ENCODE measurements at places on chromosomes 7 and 10. TPM values are rescaled to one million over a fixed set of nuclear protein-coding genes. Genes with fewer than 3 reads are reported as not detected.

FAM24B gene
- total RNA-seq: 14.2 TPM

SLC13A1 gene
- total RNA-seq: not detected

LSM5 gene
- 92.9 TPM for total RNA-seq

CLDN3 gene
- not detected for total RNA-seq

OR2A5 gene
- not detected for total RNA-seq

EEPD1 gene
- total RNA-seq: 0.61 TPM

DNA sequence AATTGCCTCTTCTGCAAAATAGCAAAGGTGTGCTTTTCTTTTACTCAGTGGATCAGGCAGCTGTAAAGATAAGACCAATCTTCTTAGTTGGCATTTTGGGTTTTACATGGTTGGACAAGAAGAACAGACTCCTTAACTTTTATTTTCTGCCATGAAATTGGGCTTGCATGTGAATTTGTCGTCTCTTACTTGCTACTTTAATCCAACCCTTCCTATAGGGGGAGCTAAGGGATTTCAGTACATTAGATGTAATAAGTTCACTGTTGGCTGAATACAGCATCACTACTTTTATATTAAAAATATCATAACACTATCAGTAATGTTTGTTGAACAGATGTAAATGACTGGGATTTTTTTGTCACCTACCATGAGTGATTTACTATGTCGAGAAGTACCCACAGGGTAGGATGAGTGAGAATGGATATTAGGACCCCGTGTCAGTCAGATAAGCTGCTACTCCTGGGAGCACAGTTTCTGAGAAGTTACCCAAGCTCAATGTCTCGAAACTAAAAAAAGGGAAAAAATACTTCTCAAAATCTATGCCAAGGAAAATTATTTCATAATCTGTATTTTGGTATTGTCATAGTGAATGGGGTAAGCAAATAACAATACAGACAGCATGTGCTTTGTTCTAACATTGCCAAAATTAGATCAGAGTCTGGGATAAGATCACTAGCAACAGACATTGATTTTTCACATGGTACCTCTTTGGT is 127.4 kb upstream of the AGR3 start:
- no peak overlapping the region for H3K4me3 ChIP-seq
- H3K27ac ChIP-seq: no peak overlapping the region
- H3K4me1 ChIP-seq: peaks cover 22% of the 10 kb centered on the region
- H3K27me3 ChIP-seq: peaks cover 5% of the 10 kb centered on the region
- H3K36me3 ChIP-seq: no peaks in the 10 kb centered on the region

GRCh38 chr10:53183733-53184132 is 411.1 kb upstream of the MBL2 start:
- no peak overlapping the region for H3K27ac ChIP-seq
- no peak for DNase-seq
- H3K4me3 ChIP-seq: no peak overlapping the region
- no peaks in the 10 kb centered on the region for H3K4me1 ChIP-seq

DNA sequence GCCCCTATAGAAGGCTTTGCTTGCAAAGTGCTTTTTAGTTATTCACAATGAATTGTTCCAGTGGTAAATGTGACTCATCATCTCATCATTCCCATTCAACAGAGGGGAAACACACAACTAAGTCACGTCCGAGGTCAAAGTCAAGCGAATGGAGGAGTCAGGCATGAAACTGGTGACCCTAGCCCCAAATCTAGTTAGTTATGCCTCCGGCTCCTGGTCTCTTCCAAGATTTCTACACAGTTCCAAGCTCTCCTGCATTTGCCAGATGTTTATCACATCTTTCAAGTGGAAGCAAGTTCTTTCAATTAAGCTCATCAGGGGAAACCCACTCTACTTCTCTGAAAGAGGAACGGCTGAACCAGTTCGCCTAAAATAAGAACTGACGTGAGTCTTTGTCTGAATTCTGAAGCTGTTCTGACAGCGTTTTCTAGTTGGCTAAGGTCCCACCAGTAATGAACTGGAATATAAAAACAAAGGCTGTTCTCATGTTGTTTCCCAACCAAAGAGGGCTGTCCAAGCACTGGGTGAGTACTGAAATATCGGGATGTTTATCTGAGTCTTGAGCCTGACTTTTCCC is 140.9 kb upstream of the NRBF2 start:
- no peaks in the 10 kb centered on the region for H3K27me3 ChIP-seq
- peaks cover 54% of the 10 kb centered on the region for H3K4me1 ChIP-seq
- peak overlapping the region; percentile 91 for H3K27ac ChIP-seq
- no peak for DNase-seq
- H3K4me3 ChIP-seq: peak overlapping the region; percentile 62

DNA sequence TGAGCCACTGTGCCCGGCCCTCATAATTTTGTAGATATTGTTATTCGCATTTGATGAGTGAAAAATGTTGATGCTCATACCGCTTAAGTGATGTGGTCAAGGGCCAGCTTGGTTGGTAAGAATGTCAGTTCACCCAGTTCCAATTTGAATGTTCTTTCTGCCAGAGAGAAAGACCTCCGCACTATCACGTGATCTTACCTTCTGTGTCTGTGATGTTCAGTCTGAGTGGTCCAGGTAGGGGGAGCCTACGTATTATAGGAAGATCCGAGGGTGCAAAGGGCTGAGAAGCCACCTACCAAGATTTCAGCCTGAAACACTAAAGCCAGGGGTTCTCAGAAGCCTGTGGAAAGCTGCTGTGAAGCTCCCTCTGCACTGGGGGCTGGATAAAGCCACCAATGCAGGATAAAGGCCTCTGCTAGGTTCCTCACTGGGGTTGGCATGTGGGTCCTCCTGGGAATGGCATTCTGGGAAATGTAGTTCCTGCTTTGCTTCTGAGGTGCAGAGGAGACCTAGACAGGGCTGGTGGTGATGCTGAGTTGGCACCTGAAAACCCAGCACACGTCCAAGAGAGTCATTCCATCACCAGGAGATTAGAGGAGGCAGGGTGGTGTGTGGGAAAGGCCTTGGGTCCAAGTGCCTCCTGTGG is 64.7 kb upstream of the AOAH start:
- no peaks in the 10 kb centered on the region for H3K27me3 ChIP-seq
- peaks cover 66% of the 10 kb centered on the region for H3K4me1 ChIP-seq
- peak overlapping the region; percentile 53 for H3K4me3 ChIP-seq
- H3K36me3 ChIP-seq: no peaks in the 10 kb centered on the region
- DNase-seq: no peak

GRCh38 chr7:132435016-132435990 is 141.0 kb downstream of the PLXNA4 start:
- peak overlapping the region; percentile 58 for H3K4me3 ChIP-seq
- H3K27me3 ChIP-seq: peaks cover 2% of the 10 kb centered on the region
- DNase-seq: peak; percentile 71
- H3K36me3 ChIP-seq: peaks cover 12% of the 10 kb centered on the region
- peaks cover 95% of the 10 kb centered on the region for H3K4me1 ChIP-seq

- H3K4me1 ChIP-seq: peaks cover 43% of the 10 kb centered on the region
- no peaks in the 10 kb centered on the region for H3K36me3 ChIP-seq
- peak overlapping the region; percentile 9 for H3K4me3 ChIP-seq
- DNase-seq: no peak
Observed at GRCh38 chr7:106484562-106484961, 176.4 kb downstream of the CCDC71L start.

DNA sequence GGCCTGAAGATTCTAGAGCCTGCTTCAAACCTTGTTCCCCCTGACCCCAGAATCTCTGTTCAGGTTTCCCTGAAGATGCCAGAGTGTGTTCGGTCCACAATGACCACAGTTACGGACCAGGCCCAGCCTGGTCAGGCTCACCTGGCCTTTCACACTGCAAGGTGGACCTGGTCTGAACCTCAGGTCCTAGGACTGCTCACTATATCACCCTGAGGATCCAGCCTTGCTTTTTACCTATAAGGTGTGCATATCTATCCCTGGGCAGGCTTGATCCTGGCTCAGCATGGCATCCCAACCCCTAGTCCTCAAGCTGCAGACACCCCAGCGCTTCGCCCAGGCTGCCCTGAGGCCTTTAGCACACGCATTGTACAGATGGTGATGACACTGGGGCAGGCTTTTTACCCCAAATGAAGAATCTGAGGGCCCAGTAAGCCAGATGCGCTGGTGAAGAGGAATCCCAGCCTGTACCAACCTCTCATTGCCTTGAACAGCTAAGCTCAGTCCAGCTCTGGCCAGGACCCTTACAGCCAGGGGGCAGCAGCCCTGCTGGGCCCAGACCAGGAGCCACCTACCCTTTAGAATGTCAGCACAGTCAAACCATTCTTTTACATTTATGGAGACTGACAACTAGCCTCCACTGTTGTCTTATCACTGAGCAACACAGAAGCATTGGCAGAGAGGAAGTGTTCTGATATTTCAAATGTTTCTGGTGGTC is 28.0 kb downstream of the MAT1A start:
- H3K36me3 ChIP-seq: no peaks in the 10 kb centered on the region
- H3K4me3 ChIP-seq: no peak overlapping the region
- H3K27ac ChIP-seq: no peak overlapping the region
- H3K4me1 ChIP-seq: peaks cover under 1% of the 10 kb centered on the region
- peaks cover 8% of the 10 kb centered on the region for H3K27me3 ChIP-seq
- no peak for DNase-seq

DNA sequence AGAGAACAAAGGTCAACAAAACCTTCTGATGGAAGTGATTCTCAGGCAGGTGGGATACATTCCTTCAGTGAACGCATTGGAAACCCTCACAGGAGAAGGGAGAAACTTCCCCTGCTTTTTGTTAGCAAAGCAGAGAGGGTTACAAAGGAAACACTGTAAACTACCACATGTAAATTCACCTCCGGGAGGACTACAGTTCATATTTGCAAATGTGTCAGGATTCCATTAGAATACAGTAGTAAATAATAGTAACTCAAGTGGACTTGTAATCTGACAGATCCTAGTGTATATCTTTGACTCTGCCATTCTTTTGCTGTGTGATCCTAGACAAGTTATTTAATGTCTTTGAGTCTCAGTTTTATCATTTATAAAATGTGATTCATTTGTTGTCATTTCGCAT is 504.3 kb upstream of the NRP1 start:
- DNase-seq: no peak
- H3K4me1 ChIP-seq: no peaks in the 10 kb centered on the region
- no peak overlapping the region for H3K4me3 ChIP-seq
- no peak overlapping the region for H3K27ac ChIP-seq
- H3K36me3 ChIP-seq: no peaks in the 10 kb centered on the region
- H3K27me3 ChIP-seq: no peaks in the 10 kb centered on the region

DNA sequence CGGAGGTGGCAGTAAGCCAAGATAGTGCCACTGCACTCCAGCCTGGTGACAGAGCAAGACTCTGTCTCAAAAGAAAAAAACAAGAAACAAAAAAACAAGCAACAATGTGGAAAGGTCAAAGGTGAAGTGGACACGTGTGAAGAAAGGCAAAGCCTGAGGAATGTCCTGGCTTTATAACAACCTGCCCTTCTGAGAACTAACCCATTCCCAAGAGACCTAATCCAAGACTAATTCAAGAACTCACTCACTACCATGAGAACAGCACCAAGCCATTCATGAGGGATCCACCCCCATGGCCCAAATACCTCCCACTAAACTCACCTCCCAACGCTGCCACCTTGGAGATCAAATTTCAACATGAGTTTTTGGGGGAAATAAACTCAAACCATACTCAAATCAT is 47.5 kb upstream of the KIF5B start:
- no peaks in the 10 kb centered on the region for H3K36me3 ChIP-seq
- DNase-seq: no peak
- no peak overlapping the region for H3K4me3 ChIP-seq
- no peak overlapping the region for H3K27ac ChIP-seq

- H3K4me3 ChIP-seq: no peak overlapping the region
- DNase-seq: no peak
- H3K27ac ChIP-seq: peak overlapping the region; percentile 4
- H3K27me3 ChIP-seq: no peaks in the 10 kb centered on the region
- H3K36me3 ChIP-seq: peaks cover 50% of the 10 kb centered on the region
Observed at GRCh38 chr10:5804386-5804785, 8.8 kb downstream of the GDI2 start.

DNA sequence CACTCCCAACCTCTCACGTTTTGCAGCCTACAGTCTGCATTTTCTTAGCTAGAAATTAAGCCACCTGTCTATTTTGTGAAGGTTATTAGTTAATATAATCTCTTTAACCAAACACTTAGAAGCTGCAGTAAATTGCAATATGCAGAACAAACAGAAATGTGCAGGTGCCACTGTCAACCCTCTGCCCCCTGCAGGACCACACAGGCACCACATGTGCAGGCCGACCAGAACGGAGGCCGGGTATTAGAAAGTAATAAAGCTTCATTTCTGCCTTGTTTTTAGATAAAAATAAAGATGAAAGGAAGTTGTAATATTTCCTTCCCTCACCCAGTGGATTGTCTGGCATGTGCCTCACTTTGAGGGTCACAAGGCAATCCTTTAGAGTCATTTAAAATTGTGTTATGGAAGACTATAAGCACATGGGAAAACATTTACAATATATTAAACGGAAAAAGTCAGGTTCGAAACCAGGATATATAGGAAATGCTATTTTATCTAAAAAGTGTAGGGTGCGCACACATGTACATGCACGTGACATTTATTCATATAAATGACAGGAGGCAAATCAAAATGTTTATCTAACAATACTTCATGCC is 158.2 kb downstream of the ARHGAP12 start:
- H3K27ac ChIP-seq: no peak overlapping the region
- no peaks in the 10 kb centered on the region for H3K4me1 ChIP-seq
- H3K36me3 ChIP-seq: no peaks in the 10 kb centered on the region
- no peak overlapping the region for H3K4me3 ChIP-seq
- no peaks in the 10 kb centered on the region for H3K27me3 ChIP-seq

DNA sequence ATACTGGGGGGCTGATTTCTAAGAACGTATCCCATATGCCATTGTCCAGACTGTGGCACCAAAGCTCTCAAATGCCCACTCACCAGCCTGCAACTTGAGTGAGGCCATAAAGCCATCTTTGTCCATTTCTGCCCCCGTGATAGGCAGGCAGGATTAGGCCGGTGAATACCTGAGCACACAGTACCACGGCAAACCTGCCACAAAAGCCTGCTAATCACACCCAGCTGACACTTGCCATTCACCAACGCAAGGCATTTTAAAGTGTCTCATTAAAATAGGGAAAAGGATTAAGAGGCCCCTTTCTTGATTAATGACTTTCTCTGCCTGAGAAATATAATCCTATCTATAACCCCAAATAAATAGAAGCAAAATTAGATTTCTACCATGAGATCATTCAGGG is 111.4 kb upstream of the NANOS1 start:
- H3K4me1 ChIP-seq: no peaks in the 10 kb centered on the region
- peaks cover 6% of the 10 kb centered on the region for H3K27me3 ChIP-seq
- no peaks in the 10 kb centered on the region for H3K36me3 ChIP-seq
- no peak overlapping the region for H3K4me3 ChIP-seq
- no peak overlapping the region for H3K27ac ChIP-seq

- H3K4me1 ChIP-seq: no peaks in the 10 kb centered on the region
- no peak overlapping the region for H3K4me3 ChIP-seq
- peaks cover 10% of the 10 kb centered on the region for H3K27me3 ChIP-seq
- DNase-seq: no peak
- no peaks in the 10 kb centered on the region for H3K36me3 ChIP-seq
Observed at GRCh38 chr10:113216102-113216501, 266.1 kb downstream of the TCF7L2 start.

- no peak overlapping the region for H3K4me3 ChIP-seq
- no peaks in the 10 kb centered on the region for H3K36me3 ChIP-seq
- H3K27ac ChIP-seq: no peak overlapping the region
- no peaks in the 10 kb centered on the region for H3K4me1 ChIP-seq
- DNase-seq: no peak
Observed at GRCh38 chr10:65570143-65571010, 1355.5 kb upstream of the LRRTM3 start.

GRCh38 chr10:63483983-63484382 is 18.2 kb upstream of the JMJD1C start:
- H3K27me3 ChIP-seq: no peaks in the 10 kb centered on the region
- H3K4me3 ChIP-seq: no peak overlapping the region
- peaks cover 8% of the 10 kb centered on the region for H3K4me1 ChIP-seq
